Activated CD4-positive, alpha-beta memory T cell treated with anti-CD3 and anti-CD28 coated beads, Interleukin-2, amount 10 ng/mL, durations not matched to agents 7 days and 5 days (primary cell): ENCODE measurements at places on chromosomes 4 and X. TPM values are rescaled to one million over a fixed set of nuclear protein-coding genes. Genes with fewer than 3 reads are reported as not detected.

- no peak overlapping the region for H3K27ac ChIP-seq
- no peak overlapping the region for H3K4me3 ChIP-seq
- no peak for DNase-seq
Observed at GRCh38 chr4:579543-580175, 3.6 kb upstream of the TMEM271 start.

BEX2 gene
- 9.3 TPM for total RNA-seq

DNA sequence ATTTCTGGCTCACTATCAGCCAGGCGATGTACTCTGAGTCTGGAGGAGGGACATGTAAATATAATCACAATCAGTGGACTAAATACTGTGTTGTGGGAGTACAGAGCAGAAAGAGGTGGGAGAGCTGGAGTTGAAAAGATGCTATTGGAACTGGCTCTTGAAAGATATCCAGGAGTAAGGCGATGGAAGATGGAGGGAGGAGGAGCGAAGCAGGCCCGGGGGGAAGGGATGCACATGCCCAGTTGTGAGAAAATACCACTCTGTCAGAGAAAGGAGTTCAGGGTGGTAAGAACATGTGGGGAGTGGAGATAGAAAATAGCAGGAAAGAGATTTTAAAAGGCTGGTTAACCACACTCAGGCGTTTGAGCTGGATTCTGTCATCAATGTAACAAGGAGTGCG lies 216.9 kb upstream of the ETNPPL start:
- no peak for DNase-seq
- no peak overlapping the region for H3K4me3 ChIP-seq
- H3K36me3 ChIP-seq = peaks cover 8% of the 10 kb centered on the region
- peaks cover 1% of the 10 kb centered on the region for H3K27me3 ChIP-seq
- H3K4me1 ChIP-seq = peaks cover 15% of the 10 kb centered on the region
- no peak overlapping the region for H3K27ac ChIP-seq

- no peaks in the 10 kb centered on the region for H3K36me3 ChIP-seq
- H3K4me3 ChIP-seq = no peak overlapping the region
- no peak for DNase-seq
- H3K27me3 ChIP-seq = no peaks in the 10 kb centered on the region
- H3K4me1 ChIP-seq = no peaks in the 10 kb centered on the region
- no peak overlapping the region for H3K27ac ChIP-seq
Observed at GRCh38 chr4:58522765-58523382, 1412.7 kb upstream of the IGFBP7 start.

- H3K4me3 ChIP-seq = no peak overlapping the region
- H3K27ac ChIP-seq = no peak overlapping the region
- H3K36me3 ChIP-seq = no peaks in the 10 kb centered on the region
- no peak for DNase-seq
Observed at GRCh38 chr4:139214039-139214534, 37.1 kb upstream of the ELF2 start.

RPL34 gene
- total RNA-seq = 1,199 TPM

HSFX2 gene
- total RNA-seq = not detected

CYBB gene
- not detected for total RNA-seq

GRCh38 chrX:119655125-119655524 lies 37.8 kb downstream of the SEPTIN6 start:
- peaks cover 31% of the 10 kb centered on the region for H3K4me1 ChIP-seq
- H3K27me3 ChIP-seq = no peaks in the 10 kb centered on the region
- H3K27ac ChIP-seq = peak overlapping the region; percentile 71
- peak; percentile 51 for DNase-seq

- H3K4me3 ChIP-seq = no peak overlapping the region
- H3K4me1 ChIP-seq = no peaks in the 10 kb centered on the region
- H3K27ac ChIP-seq = no peak overlapping the region
- DNase-seq = no peak
- H3K36me3 ChIP-seq = peaks cover 39% of the 10 kb centered on the region
Observed at GRCh38 chrX:19361701-19362100, 18.0 kb downstream of the PDHA1 start.

- DNase-seq = no peak
- H3K27me3 ChIP-seq = no peaks in the 10 kb centered on the region
- H3K36me3 ChIP-seq = no peaks in the 10 kb centered on the region
- H3K4me1 ChIP-seq = no peaks in the 10 kb centered on the region
Observed at GRCh38 chr4:95857761-95858160, 17.9 kb downstream of the PDHA2 start.

DNA sequence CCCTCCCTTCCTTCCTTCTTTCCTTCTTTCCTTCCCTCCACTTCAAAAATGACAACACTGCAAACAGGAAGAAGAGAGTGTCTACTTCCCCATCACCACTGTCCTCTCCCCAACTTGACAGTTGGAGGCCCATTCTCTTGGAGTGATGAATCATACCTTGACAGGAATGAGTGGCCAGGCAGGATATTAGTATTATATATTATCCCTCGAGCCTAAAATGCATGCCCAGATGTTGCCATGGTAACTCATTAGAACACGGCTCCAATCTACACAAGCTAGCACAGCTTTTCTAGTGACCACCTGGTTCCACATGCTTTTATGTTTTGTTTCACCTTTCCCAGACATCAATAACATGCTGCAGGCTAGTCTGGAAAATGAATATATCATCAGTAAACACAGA lies 71.3 kb upstream of the LHFPL1 start:
- H3K27me3 ChIP-seq = no peaks in the 10 kb centered on the region
- no peak overlapping the region for H3K27ac ChIP-seq
- H3K36me3 ChIP-seq = no peaks in the 10 kb centered on the region
- H3K4me1 ChIP-seq = no peaks in the 10 kb centered on the region
- no peak for DNase-seq

FRMPD4 gene
- not detected for total RNA-seq

DNA sequence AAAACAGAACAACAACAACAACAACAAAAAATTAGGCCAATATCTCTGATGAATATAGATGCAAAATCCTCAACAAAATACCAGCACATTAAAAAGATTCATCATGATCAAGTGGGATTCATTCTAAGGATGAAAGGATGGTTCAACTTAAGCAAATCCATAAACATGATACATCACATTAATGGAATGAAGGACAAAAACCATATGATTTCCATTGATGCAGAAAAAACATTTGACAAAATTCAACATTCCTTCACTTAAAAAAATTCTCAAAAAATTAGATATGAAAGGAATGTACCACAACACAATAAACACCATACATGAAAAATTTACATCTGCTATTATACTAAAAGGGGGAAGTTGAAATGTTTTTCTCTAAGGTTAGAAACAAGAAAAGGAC lies 103.3 kb downstream of the IL15 start:
- H3K4me3 ChIP-seq = no peak overlapping the region
- H3K27ac ChIP-seq = no peak overlapping the region
- no peaks in the 10 kb centered on the region for H3K36me3 ChIP-seq
- no peak for DNase-seq
- H3K4me1 ChIP-seq = no peaks in the 10 kb centered on the region
- peaks cover 2% of the 10 kb centered on the region for H3K27me3 ChIP-seq

CLDN34 gene
- total RNA-seq = not detected

DNA sequence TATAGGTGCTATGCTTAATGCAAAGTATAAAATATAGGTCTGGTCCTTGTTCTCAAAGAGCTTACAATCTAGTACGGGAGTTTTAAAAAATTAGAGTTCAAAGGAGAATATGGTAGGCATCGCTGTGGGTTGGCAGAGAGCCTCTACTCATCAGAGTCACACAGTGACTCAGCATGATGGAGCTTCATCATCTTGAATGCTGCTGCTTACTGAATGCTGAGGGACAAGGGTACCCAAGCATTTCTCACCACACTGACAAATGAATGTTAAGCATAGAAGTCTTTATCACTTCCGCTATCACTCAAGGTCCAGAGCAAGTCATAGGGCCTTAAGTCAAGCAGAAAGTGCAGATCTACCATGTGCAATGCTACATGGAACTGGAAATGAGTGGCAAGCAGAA lies 268.6 kb upstream of the IGFBP7 start:
- H3K36me3 ChIP-seq = no peaks in the 10 kb centered on the region
- no peaks in the 10 kb centered on the region for H3K4me1 ChIP-seq
- H3K4me3 ChIP-seq = no peak overlapping the region
- no peak overlapping the region for H3K27ac ChIP-seq
- H3K27me3 ChIP-seq = no peaks in the 10 kb centered on the region

- peaks cover under 1% of the 10 kb centered on the region for H3K27me3 ChIP-seq
- no peak for DNase-seq
- peak overlapping the region; percentile 60 for H3K27ac ChIP-seq
- H3K4me3 ChIP-seq = no peak overlapping the region
- no peaks in the 10 kb centered on the region for H3K36me3 ChIP-seq
- H3K4me1 ChIP-seq = peaks cover 36% of the 10 kb centered on the region
Observed at GRCh38 chr4:40702800-40703151, 47.0 kb upstream of the NSUN7 start.

DNA sequence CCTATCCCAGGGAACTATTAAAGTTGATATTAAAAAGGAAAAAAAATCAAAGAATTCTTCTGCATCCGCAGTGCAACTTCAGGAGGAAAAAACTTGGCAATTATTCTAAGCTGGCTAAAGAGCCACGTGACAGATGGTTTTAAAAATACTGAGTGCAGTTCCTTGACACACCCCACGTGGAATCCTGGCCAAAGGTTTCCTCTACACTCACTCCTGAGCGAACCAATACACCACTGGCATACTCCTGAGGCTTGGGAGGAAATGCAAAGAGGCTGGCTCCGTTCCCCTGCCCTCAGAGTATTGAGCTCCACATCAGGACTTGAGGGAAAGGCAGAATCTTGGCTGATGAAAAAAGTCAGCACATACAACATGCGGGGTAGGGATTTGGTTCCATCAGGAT lies 133.8 kb upstream of the ATP6AP2 start:
- no peaks in the 10 kb centered on the region for H3K36me3 ChIP-seq
- no peaks in the 10 kb centered on the region for H3K4me1 ChIP-seq
- H3K27me3 ChIP-seq = peaks cover 1% of the 10 kb centered on the region
- H3K4me3 ChIP-seq = no peak overlapping the region

DNA sequence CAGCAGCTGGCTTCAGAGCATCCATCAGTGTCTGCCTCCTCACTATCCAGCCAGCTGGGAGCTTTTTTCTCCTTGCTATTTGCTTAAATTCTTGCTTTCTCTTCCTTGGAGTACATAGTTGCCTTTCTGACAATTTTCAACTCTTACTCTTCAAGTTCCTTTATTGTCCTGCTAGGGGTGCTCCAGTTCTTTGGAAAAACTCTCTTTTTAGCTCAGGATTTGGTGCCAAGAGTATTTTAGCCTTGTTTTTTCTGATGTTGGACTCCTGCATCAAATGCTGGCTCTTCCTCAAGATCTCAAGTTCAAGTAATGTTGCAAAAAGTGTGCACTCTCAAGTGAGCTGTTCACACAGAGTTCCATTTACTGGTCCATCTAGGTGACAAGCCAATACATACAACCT lies 126.4 kb downstream of the KDR start:
- DNase-seq = no peak
- H3K4me1 ChIP-seq = no peaks in the 10 kb centered on the region
- peaks cover 7% of the 10 kb centered on the region for H3K27me3 ChIP-seq
- H3K4me3 ChIP-seq = no peak overlapping the region
- no peak overlapping the region for H3K27ac ChIP-seq

- H3K36me3 ChIP-seq = no peaks in the 10 kb centered on the region
- H3K27me3 ChIP-seq = peaks cover 37% of the 10 kb centered on the region
- H3K4me3 ChIP-seq = no peak overlapping the region
- peaks cover 14% of the 10 kb centered on the region for H3K4me1 ChIP-seq
Observed at GRCh38 chr4:140258476-140258875, 104.5 kb upstream of the MAML3 start.

GRCh38 chr4:182593402-182593801 lies 323.8 kb downstream of the DCTD start:
- DNase-seq = no peak
- H3K4me1 ChIP-seq = no peaks in the 10 kb centered on the region
- no peak overlapping the region for H3K4me3 ChIP-seq
- H3K27ac ChIP-seq = no peak overlapping the region
- H3K27me3 ChIP-seq = no peaks in the 10 kb centered on the region

REPS2 gene
- total RNA-seq = 0.10 TPM

GRID2 gene
- total RNA-seq = not detected

DNA sequence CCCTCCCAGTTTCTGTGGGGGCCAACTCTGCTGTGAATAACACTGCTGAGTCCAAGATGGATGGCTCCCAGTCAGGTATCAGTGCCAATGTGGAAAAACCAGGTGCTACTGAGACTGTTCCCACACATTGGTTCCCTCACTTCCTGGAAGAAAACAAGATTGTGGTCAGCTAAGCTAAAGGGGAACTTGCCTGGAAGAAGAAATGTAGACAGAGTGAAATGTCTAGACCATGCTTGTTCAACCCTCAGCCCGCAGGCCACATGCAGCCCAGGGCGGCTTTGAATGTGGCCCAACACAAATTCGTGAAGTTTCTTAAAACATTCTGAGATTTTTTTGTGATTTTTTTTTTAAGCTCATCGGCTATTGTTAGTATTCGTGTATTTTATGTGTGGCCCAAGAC lies 28.6 kb upstream of the UTP14A start:
- no peak for DNase-seq
- H3K36me3 ChIP-seq = no peaks in the 10 kb centered on the region

MAOB gene
- total RNA-seq = not detected
